WTC11 (cell line): ENCODE measurements at places on chromosomes 7 and 10. TPM values are rescaled to one million over a fixed set of nuclear protein-coding genes. Genes with fewer than 3 reads are reported as not detected.

The HYAL4 gene
- not detected in 3 replicates for total RNA-seq

The ZEB1 gene
- 0.18 to 0.39 TPM (median 0.34 TPM) in 3 replicates for total RNA-seq

The INMT gene
- total RNA-seq: 3.5 to 5.6 TPM (median 4.4 TPM) in 3 replicates

The RARRES2 gene
- total RNA-seq: 193 to 230 TPM (median 197 TPM) in 3 replicates

The TCTN3 gene
- total RNA-seq: 26.4 to 33.5 TPM (median 29.3 TPM) in 3 replicates

The KCNIP2 gene
- total RNA-seq: 4.5 to 5.4 TPM (median 5.2 TPM) in 3 replicates

The NAT16 gene
- total RNA-seq: 0.32 to 0.62 TPM (median 0.39 TPM) in 3 replicates

The GPC2 gene
- total RNA-seq: 52.1 to 63.9 TPM (median 63.0 TPM) in 3 replicates

The TACC2 gene
- total RNA-seq: 22.2 to 28.9 TPM (median 23.1 TPM) in 3 replicates

The EN2 gene
- not detected in 3 replicates for total RNA-seq

The MPP7 gene
- total RNA-seq: 7.7 to 9.8 TPM (median 9.1 TPM) in 3 replicates

The MYOZ1 gene
- 3.0 to 5.4 TPM (median 4.4 TPM) in 3 replicates for total RNA-seq

The AGAP5 gene
- total RNA-seq: 7.5 to 10.4 TPM (median 9.3 TPM) in 3 replicates

The SPDYE6 gene
- not detected in 3 replicates for total RNA-seq
